NCI-H1436 treated with DMSO at 0.1 percent for 48 hours (cell line): ENCODE measurements at places on chromosomes 12 and 14.

DNA sequence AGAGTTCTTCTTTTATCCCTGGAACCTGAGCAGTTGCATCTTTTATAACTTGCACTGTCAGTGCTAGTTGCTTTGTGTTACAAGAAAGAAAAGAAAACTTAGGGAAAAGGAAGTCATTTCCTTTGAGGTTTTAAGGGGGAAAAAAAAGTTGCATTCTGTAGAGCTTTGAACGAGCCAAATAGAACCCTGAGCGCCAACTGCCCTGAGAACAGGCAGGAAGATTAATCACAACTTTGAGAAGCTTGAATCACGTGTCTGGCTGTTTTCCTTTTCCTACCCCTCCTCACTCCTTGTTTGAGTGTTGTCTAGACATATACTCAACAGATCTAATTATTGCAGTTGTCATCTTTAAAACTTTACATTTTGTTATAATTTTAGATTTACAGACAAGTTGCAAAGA lies 12.5 kb downstream of the PCNX1 start:
- no peak for DNase-seq

DNA sequence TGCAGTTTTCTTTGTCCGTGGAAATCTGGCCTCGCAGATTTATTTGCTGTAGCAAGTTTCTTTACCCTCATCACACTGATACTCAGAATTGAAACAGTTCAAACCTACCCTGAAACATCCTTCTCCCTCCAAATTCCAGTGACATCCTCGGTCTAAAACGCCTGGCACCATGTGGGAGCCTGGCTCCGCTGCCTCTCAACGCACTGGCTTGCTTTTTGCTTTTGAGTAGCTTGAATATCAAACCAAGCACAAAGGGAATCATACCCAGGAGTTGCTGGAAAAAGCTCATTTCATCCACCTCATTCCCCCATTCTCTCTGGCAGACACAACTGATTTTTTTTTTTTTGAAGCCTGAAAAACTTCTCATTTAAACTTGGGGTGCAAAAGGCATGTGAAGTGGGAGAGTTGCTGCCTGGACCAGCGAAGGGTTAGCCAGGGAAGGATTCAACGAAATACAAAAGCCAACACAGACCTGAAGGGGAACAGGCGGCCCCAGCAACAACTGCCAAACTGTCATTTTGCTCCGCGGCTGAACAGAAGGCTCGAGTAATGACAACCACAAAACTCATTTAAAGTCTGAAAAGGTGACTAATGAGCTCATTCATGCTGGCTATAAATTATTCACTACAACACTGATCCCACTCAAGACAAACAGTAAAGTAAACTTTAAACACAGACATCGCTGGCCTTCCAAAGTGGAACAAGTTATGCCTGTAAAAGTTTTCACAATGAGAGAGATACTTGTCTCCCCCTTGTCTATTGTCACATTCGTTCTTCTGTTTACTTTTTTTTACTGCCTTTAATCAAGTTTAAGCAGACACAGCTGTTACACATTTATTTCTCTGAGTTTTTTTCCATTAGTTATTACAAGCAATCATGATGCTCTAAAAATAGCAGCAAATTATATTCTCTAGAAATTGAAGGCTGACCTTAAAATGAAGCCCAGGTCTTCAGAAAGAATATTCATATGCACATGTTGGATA lies 12.5 kb upstream of the FOXN3 start:
- no peak for DNase-seq

- DNase-seq, result no peak
Measured at GRCh38 chr12:904010-904414, 45.5 kb downstream of the RAD52 start.

DNA sequence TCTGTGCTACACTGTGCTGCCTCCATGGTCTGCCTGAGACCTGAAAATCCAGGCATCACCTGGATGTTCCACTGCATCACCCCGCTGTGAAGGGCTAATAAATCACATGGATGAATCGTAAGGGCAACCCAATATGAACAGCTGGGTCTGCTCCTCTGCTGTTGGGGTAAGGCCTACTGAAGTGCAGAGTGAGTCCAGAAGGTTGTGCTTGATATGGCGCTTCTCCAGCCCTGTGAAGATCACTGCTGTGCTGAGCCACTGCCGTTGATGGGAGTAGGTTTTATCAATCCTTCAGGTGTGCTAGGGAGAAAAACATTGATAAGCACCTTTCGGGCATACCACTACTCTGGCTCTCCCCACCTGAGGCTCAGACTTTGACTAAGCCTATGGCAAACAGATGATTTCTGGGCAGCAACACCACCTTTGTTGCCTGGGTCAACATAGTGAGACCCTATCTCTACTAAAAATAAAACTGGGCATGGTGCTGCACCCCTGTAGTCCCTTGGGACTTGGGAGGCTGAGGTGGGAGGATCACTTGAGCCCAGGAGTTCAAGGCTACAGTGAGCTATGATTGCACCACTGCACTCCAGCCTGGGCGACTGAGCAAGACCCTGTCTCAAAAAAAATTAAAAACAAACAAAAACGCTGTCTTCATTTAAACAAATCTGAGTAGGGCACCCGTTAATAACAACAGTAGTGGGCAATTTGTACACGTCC lies 1.7 kb downstream of the ACVRL1 start:
- DNase-seq, result no peak

DNA sequence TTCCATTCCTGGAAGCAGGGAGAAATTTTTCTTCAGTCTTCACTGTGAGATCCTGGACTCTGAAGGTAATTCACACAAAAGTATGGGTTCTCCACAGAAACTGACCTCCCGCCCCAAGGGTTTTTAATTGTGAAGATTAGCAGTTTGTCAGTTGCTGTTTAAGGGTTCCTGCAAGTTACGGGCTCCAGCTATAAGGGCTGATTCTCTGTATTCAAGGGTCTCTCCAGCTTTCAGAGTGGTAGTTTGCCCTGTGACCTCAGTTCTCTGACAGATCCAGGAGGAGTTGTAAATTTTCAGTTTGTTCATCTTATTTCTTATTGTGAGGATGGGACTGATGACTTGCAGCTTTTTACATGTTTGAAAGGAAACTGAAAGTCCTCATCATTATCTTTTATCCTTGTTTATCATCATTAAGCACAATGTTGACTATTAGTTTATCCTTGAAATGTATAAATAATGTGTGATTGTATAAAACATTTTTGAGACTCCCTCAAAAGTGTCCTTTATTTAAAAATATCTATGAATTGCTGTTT lies 110.9 kb downstream of the SCAF11 start:
- no peak for DNase-seq

DNA sequence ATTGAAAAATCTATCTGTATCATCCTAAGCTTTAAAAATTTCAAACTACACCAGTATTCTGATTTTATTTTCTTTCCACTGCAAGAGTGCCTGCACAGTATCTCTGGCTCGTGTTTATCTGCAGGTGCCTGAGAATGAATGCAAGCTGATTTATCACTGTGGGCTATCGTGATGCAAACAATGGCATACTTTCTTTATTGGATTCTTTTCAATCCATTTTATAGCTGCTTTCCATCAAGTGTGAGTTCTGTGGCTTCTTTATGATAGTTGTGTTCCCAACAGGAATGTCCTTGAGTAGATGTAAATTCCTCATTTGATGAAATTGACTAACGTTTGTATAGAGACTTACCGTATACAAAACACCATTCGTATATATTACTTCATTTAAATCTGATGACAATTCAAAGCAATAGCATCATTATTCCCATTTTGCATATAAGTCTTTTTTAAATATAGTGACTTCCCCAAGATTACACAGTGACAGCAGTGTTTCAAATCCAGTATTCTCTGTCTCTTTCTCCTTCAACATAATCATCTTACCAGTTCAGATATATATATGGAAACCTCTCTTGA lies 160.3 kb upstream of the ABCD2 start:
- no peak for DNase-seq

DNA sequence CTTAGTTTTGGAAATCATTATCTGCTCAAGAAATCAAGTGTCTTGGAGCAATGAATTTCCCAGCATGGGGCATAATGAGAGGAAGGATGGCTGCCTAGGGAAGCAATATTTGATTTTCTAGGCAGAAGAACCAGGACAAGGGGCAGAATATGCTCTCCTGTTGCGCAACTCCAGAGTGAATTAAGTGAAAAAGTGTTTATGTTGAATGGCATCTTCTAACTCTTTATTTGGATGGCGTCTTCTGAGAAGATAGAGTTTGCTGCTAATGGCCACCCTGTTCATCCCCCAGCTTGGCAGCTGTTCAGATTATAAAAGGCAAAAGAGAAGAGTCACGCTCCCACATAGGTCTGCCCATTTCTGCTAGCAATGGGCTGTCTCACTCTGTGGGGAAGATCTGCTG lies 1278.1 kb downstream of the AACS start:
- no peak for DNase-seq

DNA sequence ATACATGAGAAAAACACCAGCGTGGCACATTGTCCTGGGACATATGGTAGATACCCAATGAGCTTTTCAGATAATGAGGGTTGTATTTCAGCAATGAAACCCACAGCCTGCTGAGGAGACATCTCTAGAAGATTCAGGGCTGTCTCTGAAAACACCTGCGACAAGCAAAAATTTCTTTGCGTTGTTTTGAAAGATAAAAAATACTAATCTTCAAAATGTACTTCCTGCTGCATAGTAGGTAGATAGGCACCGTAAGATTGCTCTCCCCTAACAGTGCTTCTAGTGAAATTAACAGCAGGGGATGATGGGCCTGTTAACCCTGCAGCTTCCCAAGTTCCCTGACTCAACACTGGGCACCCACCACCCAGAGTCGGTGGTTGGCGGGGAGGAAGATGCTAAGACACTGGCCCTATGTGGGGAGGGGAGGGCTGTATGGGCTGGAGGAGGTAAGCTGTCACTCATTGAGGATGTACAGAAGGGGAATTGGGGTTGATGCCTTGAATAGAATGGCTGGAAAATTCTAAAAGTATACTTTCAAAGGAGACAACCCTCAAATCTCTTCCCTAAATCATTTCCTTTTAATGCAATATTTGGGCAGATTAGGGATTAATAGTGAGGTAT lies 20.0 kb downstream of the ZFP36L1 start:
- no peak for DNase-seq

- no peak for DNase-seq
Measured at GRCh38 chr12:39205969-39206368, 237.0 kb downstream of the KIF21A start.

- no peak for DNase-seq
Measured at GRCh38 chr12:11656550-11656949, 7.1 kb downstream of the ETV6 start.

GRCh38 chr12:52772188-52772587 lies 5.0 kb downstream of the KRT76 start:
- DNase-seq, result no peak

DNA sequence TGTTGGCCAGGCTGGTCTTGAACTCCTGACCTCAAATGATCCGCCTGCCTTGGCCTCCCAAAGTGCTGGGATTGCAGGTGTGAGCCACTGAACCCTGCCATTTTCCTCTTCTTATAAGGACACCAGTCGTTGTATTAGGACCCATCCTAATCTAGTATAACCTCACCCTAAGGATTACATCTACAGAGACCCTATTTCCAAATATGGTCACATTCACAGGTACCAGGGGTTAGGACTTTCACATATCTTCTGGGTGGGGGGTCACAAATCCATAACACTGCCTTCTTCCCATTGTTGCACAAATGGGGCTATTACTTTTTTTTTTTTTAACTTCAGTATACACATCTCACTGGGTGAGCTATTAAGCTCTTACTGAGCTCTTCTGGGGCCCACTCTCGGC lies 38.6 kb downstream of the ARF6 start:
- no peak for DNase-seq

GRCh38 chr12:89507015-89507824 lies 17.4 kb downstream of the GALNT4 start:
- no peak for DNase-seq

- no peak for DNase-seq
Measured at GRCh38 chr12:93080452-93080851, 151.4 kb upstream of the EEA1 start.

- DNase-seq, result no peak
Measured at GRCh38 chr12:120847814-120848213, 56.3 kb downstream of the SPPL3 start.

DNA sequence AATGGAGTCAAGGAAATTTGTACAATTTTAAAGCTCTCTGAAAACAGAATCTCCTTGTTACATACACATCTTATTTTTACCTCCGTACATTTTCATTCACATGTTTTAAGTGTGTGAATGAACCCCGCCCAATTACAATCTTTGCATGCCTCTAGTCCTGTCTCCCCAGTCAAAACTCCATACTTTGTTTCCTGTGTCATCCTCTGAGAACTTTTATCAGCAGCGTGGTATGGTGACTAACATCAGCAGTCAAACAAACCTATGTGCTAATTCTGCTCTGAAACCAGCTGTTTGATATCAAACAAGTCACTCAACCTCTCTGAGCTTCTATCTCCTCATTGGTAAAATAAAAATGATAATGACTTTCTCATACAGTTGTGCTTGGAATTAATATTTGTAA lies 15.8 kb upstream of the ERGIC2 start:
- DNase-seq, result no peak

DNA sequence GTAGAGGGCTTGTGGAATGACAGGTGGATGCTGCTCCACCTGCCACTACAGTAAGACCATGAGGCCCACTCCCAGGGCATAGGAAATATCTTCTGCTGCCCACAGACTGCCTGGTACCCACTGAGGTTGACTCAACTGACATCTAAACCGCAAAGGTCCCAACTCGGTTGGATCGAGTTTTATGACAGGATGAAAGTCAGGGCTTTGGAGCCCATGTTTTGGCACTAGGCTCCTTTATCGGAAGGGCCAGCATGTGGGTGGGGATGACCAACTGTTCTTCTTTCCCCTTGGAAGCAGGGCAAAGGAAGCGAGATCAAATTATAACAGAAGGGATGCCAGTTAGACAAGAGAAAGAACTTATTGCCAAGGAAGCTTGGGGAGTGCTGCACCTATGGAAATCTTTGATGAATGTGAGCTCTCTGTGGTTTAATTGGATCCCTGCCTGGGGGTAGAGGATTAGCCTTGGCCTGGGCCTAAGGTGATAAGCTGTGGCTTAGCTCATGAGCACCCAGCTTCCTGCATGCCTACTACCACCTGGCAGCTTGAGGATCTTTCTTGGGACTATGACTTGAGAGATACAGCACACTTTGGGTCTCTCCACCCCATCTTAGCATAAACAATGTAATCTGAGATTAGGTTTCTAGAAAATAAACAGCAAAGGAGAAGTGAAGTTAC lies 121.8 kb downstream of the KCNA5 start:
- DNase-seq, result no peak

DNA sequence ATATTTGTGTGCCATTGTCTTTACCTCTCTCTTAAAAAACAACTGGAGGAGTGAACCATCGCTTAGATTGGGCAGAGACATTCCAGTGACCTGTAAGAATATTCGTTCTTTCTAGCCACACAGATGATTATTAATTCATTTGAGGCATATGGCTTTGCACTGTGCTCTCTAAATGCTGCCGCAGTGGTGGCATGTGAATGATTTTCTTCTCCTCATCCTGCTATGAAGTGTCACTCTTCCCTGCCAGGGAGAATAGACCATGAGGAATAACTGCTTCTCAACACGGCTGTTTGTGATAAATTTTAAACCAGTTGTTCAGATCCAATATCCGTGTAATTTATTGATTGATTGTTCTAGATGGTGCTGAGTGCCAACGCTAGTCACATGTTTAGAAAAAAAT lies 225.3 kb downstream of the CNTN1 start:
- no peak for DNase-seq
